ENCODE measurements at places on chromosomes 1 and 21. TPM values are rescaled to one million over a fixed set of nuclear protein-coding genes. Genes with fewer than 3 reads are reported as not detected.
A peak's percentile ranks its signal among the peaks of the same experiment; 100 is the strongest.

DNA sequence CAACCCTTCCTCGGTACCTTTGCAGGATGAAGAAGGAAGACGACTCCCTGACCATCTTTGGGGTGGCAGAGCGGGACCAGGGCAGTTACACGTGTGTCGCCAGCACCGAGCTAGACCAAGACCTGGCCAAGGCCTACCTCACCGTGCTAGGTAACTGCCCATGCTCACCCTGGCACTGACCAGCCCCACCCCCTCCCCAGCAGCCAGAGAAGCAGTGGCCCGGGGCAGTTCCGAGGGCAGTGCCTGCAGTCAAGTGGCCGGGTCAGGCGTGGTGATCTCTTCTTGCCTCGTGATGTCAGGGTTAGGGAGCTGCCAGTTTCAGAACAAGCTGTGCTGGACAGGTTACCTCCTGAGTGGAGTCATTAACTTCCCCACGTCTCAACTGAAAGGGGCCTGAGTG, 66.4 kb upstream of the CNTN2 start:
- DNase-seq = no peak
- no peaks in the 10 kb centered on the region for H3K4me1 ChIP-seq
- H3K4me3 ChIP-seq = no peak overlapping the region
- H3K27me3 ChIP-seq = no peaks in the 10 kb centered on the region
- no peaks in the 10 kb centered on the region for H3K36me3 ChIP-seq
- H3K27ac ChIP-seq = no peak overlapping the region

- H3K27ac ChIP-seq = no peak overlapping the region
- DNase-seq = no peak
- peaks cover 2% of the 10 kb centered on the region for H3K27me3 ChIP-seq
- no peaks in the 10 kb centered on the region for H3K36me3 ChIP-seq
- no peak overlapping the region for H3K4me3 ChIP-seq
Observed at GRCh38 chr1:209800984-209801834, 4.7 kb downstream of the IRF6 start.

GRCh38 chr1:30744060-30744756, 13.4 kb downstream of the LAPTM5 start:
- peak overlapping the region; percentile 45 for H3K4me3 ChIP-seq
- H3K27me3 ChIP-seq = no peaks in the 10 kb centered on the region
- no peak for DNase-seq
- peaks cover 43% of the 10 kb centered on the region for H3K36me3 ChIP-seq

TCEA3 gene
- 19.2 TPM for total RNA-seq

DNA sequence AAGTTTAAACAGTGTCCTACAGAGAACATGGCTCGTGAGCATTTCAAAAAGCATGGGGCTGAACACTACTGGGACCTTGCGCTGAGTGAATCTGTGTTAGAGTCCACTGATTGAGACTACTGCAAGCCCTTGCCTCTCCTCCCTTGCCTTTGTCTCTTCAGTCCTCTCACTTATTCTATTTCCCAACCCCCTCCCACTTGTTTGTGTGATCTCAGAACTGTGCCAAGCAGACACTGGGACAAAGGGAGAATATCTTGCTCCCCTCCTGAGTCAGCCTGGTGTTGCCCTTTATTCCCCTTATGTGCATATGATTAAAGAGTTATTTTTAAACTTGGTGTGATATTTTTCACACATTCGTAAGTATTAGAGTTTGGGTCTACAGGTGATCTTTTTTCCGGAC, 11.1 kb upstream of the RPRD2 start:
- H3K27me3 ChIP-seq = no peaks in the 10 kb centered on the region
- no peak for DNase-seq
- no peaks in the 10 kb centered on the region for H3K4me1 ChIP-seq
- no peak overlapping the region for H3K4me3 ChIP-seq

TGFBR3 gene
- total RNA-seq = 36.3 TPM

AADACL4 gene
- total RNA-seq = not detected

- no peak overlapping the region for H3K4me3 ChIP-seq
- H3K27ac ChIP-seq = no peak overlapping the region
- H3K4me1 ChIP-seq = no peaks in the 10 kb centered on the region
- no peaks in the 10 kb centered on the region for H3K27me3 ChIP-seq
- DNase-seq = no peak
Observed at GRCh38 chr1:41485605-41486004, 1.1 kb upstream of the EDN2 start.

GRCh38 chr1:226074046-226074445, 11.5 kb downstream of the H3-3A start:
- H3K4me1 ChIP-seq = peaks cover 10% of the 10 kb centered on the region
- H3K36me3 ChIP-seq = no peaks in the 10 kb centered on the region
- H3K27me3 ChIP-seq = no peaks in the 10 kb centered on the region
- no peak for DNase-seq

- no peaks in the 10 kb centered on the region for H3K36me3 ChIP-seq
- no peaks in the 10 kb centered on the region for H3K27me3 ChIP-seq
- no peaks in the 10 kb centered on the region for H3K4me1 ChIP-seq
- no peak overlapping the region for H3K27ac ChIP-seq
Observed at GRCh38 chr1:116286541-116286971, 86.5 kb upstream of the ATP1A1 start.

DNA sequence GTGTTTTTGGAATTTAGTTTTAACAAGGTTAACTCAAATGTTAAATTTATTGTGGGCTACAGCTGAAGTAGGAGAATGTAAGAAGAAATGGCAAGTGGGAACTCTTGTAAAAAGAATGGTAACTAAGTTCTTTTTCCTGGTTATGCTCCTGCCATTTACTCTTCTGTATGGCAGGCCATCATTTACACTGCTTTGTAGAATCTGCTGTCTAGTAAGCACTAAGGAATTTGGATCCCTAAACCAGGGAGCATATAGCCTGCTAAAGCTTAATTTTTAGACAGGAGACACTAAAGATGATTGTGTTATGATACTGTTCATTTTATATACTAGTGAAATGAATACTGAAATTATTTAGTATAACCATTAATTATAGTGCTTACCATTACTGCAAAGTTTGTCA, 85.3 kb downstream of the CAMTA1 start:
- no peak for DNase-seq
- H3K27ac ChIP-seq = no peak overlapping the region
- H3K27me3 ChIP-seq = no peaks in the 10 kb centered on the region
- peaks cover 20% of the 10 kb centered on the region for H3K36me3 ChIP-seq
- H3K4me1 ChIP-seq = no peaks in the 10 kb centered on the region

Measured in naive thymus-derived CD4-positive, alpha-beta T cell (primary cell).